ENCODE measurements at places on chromosomes 7 and 10. TPM values are rescaled to one million over a fixed set of nuclear protein-coding genes. Genes with fewer than 3 reads are reported as not detected.

The NCF1 gene
- not detected for total RNA-seq

The DTX2 gene
- total RNA-seq, result 19.7 TPM

The ZNF239 gene
- total RNA-seq, result 1.7 TPM

The SP8 gene
- 0.40 TPM for total RNA-seq

The UPK3B gene
- 3.9 TPM for total RNA-seq
